ENCODE measurements at places on chromosomes 12 and 14. TPM values are rescaled to one million over a fixed set of nuclear protein-coding genes. Genes with fewer than 3 reads are reported as not detected.

GRCh38 chr14:52051871-52052270 lies 17.0 kb downstream of the NID2 start:
- DNase-seq = no peak
- H3K36me3 ChIP-seq = no peaks in the 10 kb centered on the region
- H3K27me3 ChIP-seq = no peaks in the 10 kb centered on the region
- no peaks in the 10 kb centered on the region for H3K4me1 ChIP-seq

GRCh38 chr14:65720171-65720570 lies 307.6 kb downstream of the FUT8 start:
- no peak for DNase-seq

DNA sequence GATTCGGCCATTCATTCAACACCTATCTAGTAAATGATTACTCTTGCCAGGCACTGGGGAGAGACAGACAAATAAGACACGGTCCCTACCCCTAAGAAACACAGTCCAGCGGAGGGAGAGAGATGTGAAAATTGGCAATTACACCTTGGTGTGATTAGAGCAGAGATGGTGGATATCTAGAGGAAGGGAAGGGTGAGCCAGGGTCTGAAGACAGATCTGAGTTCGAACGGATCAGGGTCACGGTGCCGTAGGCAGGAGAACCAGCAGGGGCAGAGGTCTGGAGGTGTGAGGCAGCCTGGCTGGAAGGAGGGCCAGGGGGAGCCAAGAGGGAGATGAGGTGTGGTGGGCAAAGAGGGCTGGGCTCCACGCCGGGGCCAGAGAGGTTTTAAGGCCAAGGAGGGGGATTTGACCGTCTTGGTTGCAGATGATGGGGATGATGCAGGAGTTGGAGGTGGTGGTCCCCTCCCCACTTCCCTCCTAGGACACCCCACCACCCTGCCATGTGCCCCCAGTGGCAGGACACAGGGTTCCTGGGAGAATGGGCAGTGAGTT lies 27.1 kb downstream of the FAM222A start:
- no peaks in the 10 kb centered on the region for H3K27me3 ChIP-seq
- H3K4me3 ChIP-seq = no peak overlapping the region
- H3K4me1 ChIP-seq = no peaks in the 10 kb centered on the region
- no peak overlapping the region for H3K27ac ChIP-seq
- H3K36me3 ChIP-seq = no peaks in the 10 kb centered on the region

DNA sequence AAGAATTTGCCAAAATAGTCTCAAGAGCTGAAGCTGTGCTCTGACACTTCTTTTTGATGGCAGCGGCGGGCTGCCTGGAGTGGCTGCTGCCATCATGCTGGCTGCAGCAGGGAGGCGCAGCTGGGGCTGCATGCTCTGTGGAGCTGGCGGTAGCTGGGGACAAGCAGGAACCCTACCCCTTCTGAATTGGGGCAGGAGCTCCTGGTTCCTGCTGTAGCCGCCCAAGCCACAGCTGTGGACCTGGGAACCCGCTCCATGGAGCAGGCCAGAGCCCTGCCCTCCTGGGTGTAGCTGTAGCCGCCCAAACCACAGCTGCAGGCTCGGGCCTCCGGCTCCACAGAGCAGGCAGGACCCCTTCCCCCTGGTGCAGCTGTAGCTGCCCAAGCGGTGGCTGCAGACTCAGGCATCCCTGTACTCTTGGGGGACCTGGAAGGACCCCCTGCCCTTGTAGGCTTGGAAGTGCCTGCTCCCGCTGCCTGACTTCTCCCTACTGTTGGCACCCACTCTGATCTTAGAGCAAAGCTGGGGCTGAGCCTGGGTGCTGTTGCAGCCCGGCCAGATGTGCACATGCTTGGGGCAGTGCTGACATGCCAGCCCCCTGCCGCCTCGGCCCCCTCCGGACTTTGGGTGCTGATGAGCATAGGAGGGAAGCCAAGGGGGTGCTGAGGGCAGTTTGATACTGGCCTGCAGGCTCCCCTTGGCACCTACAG lies 33.3 kb downstream of the APAF1 start:
- no peak overlapping the region for H3K4me3 ChIP-seq
- H3K27me3 ChIP-seq = no peaks in the 10 kb centered on the region
- no peaks in the 10 kb centered on the region for H3K4me1 ChIP-seq
- H3K36me3 ChIP-seq = peaks cover 60% of the 10 kb centered on the region
- no peak for DNase-seq

DNA sequence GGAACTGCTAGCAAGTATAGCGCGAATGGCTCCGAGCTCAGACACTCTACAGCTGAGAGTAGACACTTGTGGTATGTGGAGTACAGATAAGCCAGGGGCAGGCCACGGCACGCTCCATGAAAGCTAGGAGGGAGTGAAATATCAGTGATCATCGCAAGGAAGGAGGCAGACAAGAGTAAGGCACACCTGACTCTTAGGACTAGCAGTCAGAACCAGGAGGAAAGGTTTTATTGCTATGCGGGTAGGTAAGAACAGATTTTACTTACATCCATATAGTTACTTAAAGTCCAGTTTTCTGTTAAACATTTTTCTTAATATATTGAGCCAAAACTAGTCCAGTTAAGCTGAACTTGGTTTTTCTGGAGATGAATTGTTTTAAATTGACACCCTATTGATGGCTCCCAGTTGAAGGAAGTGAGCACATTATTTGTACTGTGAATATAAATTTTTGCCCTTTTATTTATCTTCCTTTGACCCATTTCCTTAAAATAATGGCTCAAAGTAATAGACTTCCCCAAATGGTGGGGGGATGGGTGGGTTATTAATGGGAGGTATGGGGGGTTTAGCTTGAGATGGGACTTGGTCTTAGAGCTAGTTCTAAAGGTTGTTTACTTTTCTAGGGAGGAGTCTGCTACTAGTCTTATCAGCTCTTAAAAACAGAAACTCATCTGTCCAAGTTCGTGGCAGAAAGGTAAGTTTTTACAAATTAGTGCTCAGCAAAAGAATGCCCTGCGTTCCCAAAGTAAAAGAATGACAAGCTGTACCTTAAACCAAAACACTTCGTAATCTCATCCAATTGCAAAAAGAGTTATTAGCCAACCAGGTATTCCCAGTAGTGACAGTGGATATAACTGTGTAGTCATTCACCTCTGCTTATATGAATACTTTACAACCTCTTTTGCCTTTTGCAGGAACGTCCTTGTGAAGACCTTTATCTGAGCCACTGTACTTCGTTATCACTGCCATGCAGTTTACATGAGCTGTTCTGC lies 5.8 kb downstream of the HNRNPA1 start:
- H3K36me3 ChIP-seq = peaks cover 62% of the 10 kb centered on the region
- no peak overlapping the region for H3K27ac ChIP-seq
- peaks cover 49% of the 10 kb centered on the region for H3K4me1 ChIP-seq

GRCh38 chr14:71204231-71204630 lies 297.0 kb downstream of the PCNX1 start:
- DNase-seq = no peak
- H3K4me3 ChIP-seq = no peak overlapping the region

GRCh38 chr14:22422238-22422637 lies 166.8 kb downstream of the DAD1 start:
- H3K36me3 ChIP-seq = no peaks in the 10 kb centered on the region
- H3K4me1 ChIP-seq = no peaks in the 10 kb centered on the region
- no peak overlapping the region for H3K27ac ChIP-seq
- no peak for DNase-seq

- no peak for DNase-seq
- no peak overlapping the region for H3K4me3 ChIP-seq
- H3K27me3 ChIP-seq = no peaks in the 10 kb centered on the region
- peaks cover 8% of the 10 kb centered on the region for H3K4me1 ChIP-seq
Measured at GRCh38 chr14:68307790-68308168, 485.1 kb downstream of the ZFP36L1 start.

GRCh38 chr14:65832431-65833266 lies 420.1 kb downstream of the FUT8 start:
- H3K27ac ChIP-seq = no peak overlapping the region
- peaks cover 12% of the 10 kb centered on the region for H3K4me1 ChIP-seq
- H3K4me3 ChIP-seq = peak overlapping the region; percentile 1

DNAJC22 gene
- polyA plus RNA-seq = not detected

KRT2 gene
- polyA plus RNA-seq = not detected

LRP1-AS gene
- polyA plus RNA-seq = not detected

AQP5 gene
- not detected for polyA plus RNA-seq

CLEC14A gene
- not detected for polyA plus RNA-seq

ACRBP gene
- polyA plus RNA-seq = not detected

B3GNT4 gene
- 0.16 TPM for polyA plus RNA-seq

All from CD4-positive, CD25-positive, alpha-beta regulatory T cell (primary cell).